Activated CD8-positive, alpha-beta memory T cell treated with anti-CD3 and anti-CD28 coated beads, Interleukin-2, amount 50 U/mL, for 4 hours (primary cell): ENCODE measurements at places on chromosomes 7 and 10.

GRCh38 chr10:24209946-24210491 lies 1.1 kb downstream of the KIAA1217 start:
- DNase-seq: no peak

DNA sequence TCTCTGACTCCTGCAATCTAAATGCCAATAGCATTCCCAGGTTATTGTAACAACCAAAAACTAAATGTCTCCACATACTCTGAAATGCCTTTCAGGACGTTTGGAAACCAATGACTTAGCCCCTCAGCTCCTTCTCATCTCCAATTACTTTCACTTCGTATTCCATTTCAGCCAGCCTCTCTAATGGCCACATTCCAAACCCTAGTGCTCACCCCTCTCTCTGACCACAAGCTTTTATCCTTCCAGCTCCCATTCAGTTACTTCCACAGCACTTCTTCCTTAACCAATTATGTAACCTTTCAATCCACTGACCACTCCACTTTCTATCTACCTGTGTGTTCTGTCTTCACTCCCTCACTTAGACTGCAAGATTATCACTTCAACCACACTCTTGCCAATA lies 4.3 kb downstream of the NOC3L start:
- no peak for DNase-seq

- no peak for DNase-seq
Measured at GRCh38 chr7:36037121-36037662, 115.9 kb upstream of the EEPD1 start.

DNA sequence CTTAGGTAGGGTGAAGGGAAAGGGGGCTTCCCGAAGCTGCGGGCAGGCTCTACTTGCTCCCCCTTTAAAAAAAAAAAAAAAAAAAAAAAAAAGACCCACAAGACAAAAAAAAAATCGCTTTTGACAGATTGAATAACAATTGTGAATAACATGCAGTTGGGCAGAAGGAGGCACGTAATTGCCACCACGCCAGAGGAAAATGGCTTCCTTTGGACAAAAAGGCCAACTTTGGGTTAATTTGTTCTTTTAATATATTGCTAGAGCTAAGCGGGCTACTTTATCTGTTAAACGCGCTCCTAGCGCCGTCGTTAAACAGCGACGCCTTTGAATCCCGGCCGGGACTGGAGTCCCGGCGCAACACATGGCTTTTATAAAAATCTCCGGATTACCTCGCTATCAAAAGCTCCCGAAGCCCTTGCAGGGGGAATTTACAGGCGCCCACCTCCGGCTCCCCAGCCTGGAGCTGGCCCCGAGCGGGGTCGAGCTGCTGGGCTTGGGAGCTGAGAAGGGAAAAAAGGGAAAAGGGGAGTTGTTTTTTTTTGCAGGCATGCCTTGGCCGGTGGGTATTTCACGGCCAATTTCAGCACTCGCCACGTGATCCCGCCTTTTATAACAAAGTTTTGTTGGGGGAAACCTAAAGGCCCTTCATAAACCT lies 1.2 kb downstream of the HOXA11 start:
- no peak for DNase-seq

GRCh38 chr7:7177044-7177517 lies 5.3 kb upstream of the C1GALT1 start:
- DNase-seq: no peak

GRCh38 chr7:55893940-55894339 lies 6.7 kb downstream of the ZNF713 start:
- DNase-seq: no peak

DNA sequence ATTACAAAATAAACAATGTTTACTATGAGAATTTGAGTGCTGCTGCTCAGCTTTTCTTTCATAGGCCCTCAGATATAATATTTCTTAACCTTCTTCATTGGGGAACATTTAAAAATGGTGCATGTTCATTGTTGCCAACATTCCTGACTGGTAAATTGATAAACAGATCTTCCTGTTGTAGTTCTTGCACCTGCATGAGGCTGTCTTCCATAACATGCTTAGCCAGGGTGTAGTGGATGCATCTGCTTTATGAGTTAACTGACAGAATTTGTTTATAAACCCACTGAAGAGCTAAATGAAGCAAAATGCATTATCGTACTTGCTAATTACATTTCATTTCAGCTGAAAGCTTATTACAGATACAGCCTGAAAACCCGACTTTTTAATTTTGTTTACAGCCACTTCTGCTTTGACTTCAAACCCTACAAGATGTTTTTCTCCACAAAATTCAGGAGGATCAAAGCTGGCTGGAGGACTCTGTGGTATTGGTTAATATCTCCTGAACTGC lies 177.2 kb downstream of the SEM1 start:
- no peak for DNase-seq

GRCh38 chr7:95906851-95907250 lies 134.5 kb downstream of the DYNC1I1 start:
- no peak for DNase-seq

DNA sequence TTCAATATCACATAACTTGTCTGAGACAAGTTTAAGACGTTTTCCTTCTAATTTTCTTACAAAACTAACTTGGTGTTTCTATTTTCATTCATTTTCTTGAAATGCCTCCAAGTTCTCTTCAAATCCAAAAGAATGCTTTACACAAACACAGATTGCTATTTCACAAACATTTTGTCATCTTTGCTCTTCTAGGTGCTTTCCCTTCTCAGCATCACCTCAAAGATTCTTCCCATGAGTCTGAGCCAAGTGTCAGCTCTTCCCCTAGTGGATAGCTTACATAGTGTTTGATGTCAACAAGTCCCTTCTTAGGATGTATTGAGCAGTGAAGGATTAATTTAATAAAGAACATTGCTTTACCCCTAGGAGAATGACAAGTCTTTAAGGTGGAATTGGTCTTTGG lies 38.1 kb upstream of the SEMA3A start:
- no peak for DNase-seq

- no peak for DNase-seq
Measured at GRCh38 chr10:121113385-121113696, 262.2 kb downstream of the WDR11 start.

- DNase-seq: no peak
Measured at GRCh38 chr7:112399501-112399900, 50.8 kb upstream of the IFRD1 start.

DNA sequence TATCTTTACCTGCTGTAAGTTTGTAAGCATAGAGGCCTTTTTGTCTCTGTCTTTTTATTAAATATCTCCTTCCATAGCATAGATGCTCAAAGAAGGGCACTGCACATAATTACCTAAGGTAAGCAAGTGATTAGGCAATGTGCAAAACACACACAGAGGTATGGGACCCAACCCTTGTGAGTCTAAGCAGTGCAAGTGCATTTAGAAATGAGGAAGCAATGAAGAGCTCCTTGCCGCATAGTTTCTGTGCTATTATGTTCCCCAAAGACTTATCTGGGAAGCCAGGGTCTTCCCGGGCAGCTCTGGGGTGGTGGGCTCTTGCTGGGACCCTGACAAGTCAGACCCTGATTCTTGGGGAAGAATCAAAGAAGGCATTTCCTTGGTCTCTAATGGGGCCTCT lies 13.5 kb upstream of the MGAM2 start:
- DNase-seq: no peak

DNA sequence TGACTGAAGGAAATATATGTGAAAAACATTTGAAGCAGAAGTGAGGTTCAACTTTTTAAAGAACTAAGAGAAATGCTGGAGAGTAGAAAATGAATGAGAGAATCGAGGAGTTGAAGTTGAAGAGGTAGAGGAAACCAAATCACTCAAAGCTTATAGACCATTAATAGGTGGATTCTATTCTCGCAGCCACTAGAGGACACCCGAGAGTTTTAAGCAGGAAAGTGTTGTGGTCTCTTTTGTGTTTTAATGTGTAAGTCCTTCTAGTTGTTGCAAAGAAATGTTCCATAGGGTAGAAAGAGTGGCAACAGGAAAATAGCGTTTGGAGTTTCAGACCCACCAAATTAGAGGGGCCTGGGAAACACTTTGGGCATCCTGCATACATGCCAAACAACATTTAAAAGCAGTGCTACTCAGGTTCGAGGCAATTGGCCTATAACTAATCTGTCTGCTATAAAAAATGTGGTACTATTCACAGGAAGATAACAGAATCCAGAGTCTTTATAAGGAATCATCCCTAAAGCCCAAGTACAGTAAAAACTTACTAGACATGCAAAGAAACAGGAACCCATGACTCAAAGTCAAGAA lies 75.3 kb upstream of the TAS2R16 start:
- DNase-seq: no peak

- DNase-seq: no peak
Measured at GRCh38 chr7:20411372-20411771, 80.7 kb downstream of the ITGB8 start.

DNA sequence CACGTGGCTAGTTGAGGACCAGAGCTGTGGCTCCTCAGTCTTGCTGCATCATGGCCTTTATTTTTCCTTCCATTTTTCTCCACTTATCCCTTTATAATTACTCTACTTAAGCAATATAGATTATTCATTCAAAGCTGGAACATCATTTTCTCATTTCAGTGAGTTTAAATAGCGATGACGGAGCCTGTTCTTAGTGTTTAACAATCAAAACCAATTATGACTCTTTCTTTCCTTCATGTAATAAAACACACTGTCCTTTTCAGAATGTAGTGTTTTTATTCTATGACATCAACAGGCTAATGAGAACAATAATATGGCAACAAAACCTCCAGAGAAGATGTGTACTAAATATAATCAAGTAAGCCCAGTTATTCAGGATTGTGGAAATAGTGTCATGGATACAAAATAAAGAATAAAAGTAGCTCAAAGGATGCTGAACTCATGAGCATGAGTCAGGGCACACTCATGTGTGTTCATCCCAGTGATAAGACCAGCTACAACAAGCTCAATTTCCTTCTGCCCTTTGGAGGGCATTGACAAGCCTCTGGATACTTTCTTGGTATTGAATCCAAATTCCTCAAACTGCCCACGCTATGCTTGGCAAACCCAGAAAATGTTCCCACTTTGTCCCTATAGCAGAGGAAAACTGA lies 188.4 kb downstream of the CYP26A1 start:
- DNase-seq: no peak

- no peak for DNase-seq
Measured at GRCh38 chr10:113980408-113981087, 63.1 kb upstream of the ADRB1 start.

DNA sequence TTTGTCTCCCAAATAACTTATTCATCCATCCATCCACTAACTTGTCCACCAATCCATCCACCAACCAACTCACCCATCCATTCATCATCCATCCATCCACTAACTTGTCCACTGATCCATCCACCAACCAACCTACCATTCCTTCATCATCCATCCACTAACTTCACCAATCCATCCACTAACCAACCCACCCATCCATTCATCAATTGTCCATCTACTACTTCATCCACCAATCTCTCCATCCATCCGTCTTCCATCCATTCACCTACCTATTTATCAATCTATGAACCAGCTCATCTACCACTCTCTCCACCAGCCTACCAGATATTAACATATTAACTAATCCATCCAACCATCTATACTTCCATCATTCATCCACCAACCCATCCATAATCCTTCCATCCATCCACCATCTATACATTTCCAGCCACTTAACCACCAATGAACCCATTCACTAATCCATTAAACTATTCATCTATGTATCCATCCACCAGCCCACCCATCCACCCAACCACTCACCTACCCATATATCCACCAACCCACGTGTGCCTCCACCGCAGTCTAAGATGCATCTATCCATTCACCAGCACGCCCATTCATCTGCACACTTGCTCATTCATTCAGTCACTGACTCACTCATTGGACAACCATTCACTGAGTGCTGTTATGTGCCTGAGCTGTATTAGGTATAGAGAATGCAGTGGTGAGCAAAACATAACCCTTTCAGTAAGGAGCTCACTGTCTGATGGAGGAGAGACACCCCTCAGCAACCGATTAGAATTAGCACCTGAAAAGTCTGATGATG lies 19.8 kb upstream of the TBL2 start:
- no peak for DNase-seq

GRCh38 chr10:101006593-101007098 lies 7.0 kb downstream of the LZTS2 start:
- no peak for DNase-seq

DNA sequence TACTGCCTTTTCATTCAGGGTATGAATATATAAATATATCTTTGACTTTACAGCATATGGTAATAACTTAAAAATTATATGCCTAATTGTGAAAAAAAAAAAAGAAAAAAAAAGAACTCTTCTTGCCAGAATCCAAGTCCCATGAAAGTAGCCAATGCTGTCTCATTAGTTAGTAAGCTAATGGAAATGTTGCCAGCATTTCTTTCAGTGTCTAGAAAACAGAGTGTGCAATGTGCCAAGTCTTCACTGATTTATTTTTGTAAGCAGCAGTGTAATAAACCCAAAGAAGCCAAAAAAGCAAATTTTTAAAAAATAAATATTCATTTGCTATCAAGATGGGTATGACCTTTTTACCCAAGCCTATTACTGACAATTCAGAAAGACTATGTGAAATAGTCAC lies 31.1 kb upstream of the LRRN3 start:
- DNase-seq: no peak

- no peak for DNase-seq
Measured at GRCh38 chr10:124870854-124871425, 69.3 kb downstream of the ABRAXAS2 start.

DNA sequence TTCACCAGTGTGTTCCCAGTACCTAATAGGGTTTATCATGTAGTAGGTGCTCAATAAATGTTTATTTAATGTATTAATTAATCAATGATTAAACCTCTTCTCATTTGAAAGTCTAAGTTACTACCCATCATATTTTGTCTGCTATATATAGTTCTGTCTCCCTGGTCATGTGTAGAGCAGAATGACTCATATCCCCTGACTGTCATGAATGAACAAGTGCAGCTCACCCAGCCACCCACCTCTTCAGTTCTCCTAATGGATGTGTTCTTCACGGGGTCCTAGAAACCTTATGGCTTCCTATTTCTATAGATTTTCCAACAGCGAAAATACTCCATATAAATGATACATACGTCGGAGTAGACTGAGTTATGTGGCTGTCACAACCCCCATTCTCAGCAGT lies 64.5 kb downstream of the HIF1AN start:
- no peak for DNase-seq

DNA sequence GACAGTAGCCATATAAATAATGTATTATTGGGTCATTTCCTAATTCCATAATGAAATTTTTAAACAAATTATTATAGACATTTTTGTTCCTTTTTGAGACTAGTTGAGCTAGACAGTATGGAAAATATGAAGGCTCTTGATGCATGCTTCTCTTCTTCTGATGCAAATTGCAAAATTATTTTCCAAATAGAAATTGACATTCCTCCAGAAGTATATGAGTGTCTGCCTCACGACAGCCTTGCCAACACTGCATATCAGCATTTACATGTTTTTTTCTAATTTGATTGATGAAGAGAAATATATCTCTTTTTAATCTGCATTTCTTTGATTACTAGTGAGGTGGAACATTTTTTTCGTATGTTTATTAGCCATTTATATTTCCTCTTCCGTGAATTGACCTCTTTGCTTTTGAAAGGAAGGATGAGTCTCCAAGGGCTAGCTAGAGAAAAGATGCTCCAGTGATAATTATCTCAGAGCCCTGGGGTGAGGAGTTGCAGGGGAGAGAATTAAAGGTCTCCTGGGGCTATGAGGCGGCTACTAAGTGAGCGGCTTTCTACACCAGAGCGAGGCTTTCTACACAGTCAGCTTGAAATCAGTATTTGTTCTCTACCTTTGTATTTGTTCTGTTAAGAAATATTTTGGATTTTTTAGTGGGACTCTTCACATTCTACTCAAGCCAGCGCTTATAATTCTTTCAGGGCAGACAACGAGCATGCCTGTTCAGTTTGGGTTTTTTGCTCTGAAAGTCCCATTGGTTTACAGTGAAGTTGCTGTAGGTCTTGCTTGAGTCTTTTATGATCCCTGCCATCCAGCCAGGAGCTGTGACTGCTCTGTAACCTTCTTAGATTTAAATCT lies 712.2 kb upstream of the GALNT17 start:
- DNase-seq: no peak

- DNase-seq: no peak
Measured at GRCh38 chr7:3033136-3033535, 10.5 kb downstream of the CARD11 start.
